ENCODE measurements at places on chromosomes 3 and 15.

- no peak for DNase-seq
Measured at GRCh38 chr15:99522288-99522687, 43.5 kb upstream of the MEF2A start.

GRCh38 chr15:62394079-62394478, 229.0 kb upstream of the C2CD4B start:
- no peak for DNase-seq

GRCh38 chr3:121739902-121740301, 9.6 kb downstream of the GOLGB1 start:
- no peak for DNase-seq

DNA sequence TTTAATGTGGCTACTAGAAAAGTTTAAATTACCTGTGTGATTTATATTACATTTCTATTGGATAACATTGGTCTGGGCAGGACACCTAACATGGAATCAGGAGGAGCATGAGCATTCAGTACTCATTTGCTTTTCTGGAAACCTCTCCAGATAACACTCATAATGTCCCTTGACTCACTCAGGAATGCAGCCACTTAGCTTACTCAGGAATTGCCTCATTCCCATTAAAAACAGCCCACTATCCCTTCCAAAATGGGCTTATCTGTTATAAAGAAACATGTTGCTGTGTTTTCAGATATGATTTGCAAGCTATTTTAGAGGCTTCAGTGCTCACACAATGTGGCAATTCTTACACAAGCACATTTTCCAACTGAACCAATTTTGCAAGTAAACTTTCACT, 17.1 kb downstream of the GBE1 start:
- no peak for DNase-seq

DNA sequence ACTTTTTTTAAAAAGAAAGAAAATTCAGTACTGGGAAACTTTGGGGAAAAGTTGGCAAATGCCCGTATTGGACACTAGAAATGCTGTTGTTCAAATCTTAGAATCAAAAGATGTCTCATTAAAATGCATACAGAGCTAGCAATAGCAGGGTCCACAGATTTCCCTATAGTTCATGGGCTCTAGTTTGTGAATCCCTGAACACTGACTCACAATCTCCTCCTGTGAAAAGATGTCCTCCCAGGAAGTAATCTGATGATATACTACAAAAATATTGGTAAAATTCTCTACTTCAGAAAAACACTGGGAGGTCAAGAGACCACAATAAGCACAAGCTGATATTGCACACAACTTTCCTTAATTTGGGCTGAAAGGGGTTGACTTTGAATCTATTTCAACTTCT, 568.4 kb upstream of the ZNF385D start:
- no peak for DNase-seq

DNA sequence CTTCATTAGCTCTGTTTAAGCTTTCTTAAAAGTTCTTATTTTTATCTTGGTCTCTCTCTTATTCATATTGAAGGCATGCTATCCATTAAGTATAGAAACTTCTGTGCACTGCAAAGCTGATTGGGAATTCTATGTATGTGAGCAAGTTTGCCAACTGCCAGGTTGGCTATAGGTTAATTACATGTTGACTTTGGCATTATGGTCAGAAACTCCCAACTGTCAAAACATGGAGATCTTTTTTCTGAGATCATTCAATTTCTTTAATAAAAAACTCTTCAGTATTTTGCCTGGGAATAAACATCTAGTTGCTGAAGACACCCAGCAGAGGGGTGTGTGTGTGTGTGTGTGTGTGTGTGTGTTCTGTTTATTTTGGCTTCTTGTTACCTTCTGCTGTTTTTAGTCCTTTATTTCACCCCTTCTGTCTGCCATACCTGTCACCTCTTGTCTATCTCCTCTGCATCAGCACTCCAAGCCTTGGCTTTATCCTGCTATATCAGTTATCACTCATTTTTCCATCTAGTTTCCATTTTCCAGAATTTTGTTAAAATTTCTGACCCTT, 1.3 kb upstream of the ARL14 start:
- DNase-seq = no peak

GRCh38 chr3:45688882-45689786, at the start of gene SACM1L:
Gene SACM1L, plus strand, starts transcription at chr3:45689396. Its CDS starts 70 bp downstream, at chr3:45689466.
- peak; percentile 99 for DNase-seq

GRCh38 chr3:46359733-46360493, 6.0 kb downstream of the CCR2 start:
- DNase-seq = peak; percentile 78

GRCh38 chr15:58037723-58038301, 27.7 kb downstream of the ALDH1A2 start:
- no peak for DNase-seq

GRCh38 chr3:44510000-44510368, 32.5 kb upstream of the ZNF445 start:
- DNase-seq = peak; percentile 44

GRCh38 chr3:13371100-13372075, 48.7 kb downstream of the NUP210 start:
- DNase-seq = no peak

DNA sequence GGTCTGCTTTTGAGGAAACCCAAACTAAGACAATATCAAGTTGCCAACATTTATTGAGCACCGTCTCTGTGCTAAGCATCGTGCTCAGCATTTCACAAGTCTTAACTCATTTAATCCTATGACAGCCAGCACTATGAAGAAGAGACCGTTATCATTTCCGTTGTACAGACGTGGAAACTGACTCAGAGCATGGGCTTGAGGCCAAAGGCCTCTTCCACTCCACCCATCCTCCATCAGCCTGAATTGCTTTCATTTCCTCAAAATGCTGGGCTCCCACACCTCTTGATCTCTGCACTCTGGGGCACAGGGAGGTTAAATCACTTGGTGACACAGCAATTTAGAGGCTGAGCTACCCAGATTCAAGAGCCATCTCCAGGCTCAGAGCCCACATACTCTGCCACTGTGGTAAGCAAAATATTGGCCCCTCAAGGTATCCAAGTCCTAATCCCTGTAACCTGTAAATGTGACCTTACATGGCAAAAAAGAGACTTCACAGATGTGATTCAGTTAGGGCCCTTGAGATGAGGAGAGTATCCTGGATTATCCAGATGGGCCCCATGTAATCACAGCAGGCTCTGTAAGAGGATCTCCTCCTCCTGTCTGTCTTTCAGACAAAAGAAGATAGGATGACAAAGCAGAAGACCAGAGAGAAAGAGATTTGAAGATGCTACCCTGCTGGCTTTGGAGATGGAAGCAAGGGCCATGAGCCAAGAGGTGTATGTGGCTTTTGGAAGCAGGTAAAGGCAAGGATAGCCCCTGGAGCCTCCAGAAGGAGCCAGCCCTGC, 24.3 kb upstream of the FLNB start:
- no peak for DNase-seq

DNA sequence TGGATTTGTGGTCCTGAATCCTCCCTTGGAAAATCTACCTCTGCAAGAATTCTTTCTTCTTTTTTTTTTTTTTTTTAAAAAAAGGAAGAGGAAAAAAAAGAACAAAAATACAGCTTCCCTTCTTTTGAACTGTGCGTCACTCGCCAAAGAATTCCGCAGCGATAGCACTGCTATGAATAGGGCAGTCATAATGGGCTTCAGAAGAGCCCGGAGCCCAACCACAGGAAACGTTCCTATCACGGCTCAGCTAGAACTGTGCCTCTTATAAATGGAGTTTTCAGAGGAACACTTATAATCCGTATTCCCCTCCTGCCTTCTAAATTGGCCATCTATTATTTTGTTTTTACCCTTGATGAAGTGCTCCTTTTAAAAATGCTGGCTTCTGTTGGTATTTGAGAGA, 227.7 kb downstream of the ADAMTS17 start:
- DNase-seq = peak; percentile 35

DNA sequence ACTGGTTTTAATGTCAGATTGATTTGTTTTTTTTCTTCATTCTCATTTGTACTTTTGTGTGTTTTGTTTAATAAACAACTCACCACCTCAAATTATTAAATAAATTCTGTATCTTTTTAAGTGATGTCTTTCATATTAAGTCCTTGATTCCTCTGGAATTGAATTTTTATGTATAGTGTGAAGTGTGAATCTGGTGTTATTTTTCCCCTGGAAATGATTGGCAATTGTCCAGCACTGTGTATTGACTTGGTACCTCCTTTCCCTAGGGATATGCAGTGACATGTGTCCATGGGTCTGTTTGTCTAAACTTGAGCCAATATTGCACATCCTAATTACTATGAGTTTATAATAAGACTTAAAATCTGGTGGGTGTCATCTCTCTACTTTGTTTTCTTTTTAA, 2.1 kb downstream of the RNU5B-1 start:
- no peak for DNase-seq

GRCh38 chr15:82058026-82058425, 12.2 kb upstream of the MEX3B start:
- DNase-seq = peak; percentile 33

GRCh38 chr15:25464784-25465183, 26.0 kb upstream of the UBE3A start:
- DNase-seq = no peak

- DNase-seq = no peak
Measured at GRCh38 chr3:16520970-16521881, 7.7 kb upstream of the RFTN1 start.

DNA sequence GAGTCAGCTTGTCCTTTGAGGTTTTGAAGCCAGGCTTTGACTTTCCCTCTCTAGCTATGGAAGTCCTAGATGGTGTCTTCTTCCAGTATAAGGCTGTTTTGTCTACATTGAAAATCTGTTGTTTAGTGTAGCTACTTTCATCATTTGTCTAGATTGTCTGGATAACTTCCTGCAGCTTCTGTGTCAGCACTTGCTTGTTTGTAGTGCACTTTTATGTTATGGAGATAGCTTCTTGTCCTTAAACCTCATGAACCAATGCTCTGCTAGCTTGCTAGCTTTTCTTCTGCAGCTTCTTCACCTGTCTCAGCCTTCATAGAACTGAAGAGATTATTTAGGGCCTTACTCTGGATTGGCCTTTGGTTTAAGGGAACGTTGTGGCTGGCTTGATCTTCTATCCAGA, 43.8 kb downstream of the AKAP13 start:
- DNase-seq = no peak

GRCh38 chr3:179772297-179772696, 119.5 kb downstream of the USP13 start:
- DNase-seq = no peak

DNA sequence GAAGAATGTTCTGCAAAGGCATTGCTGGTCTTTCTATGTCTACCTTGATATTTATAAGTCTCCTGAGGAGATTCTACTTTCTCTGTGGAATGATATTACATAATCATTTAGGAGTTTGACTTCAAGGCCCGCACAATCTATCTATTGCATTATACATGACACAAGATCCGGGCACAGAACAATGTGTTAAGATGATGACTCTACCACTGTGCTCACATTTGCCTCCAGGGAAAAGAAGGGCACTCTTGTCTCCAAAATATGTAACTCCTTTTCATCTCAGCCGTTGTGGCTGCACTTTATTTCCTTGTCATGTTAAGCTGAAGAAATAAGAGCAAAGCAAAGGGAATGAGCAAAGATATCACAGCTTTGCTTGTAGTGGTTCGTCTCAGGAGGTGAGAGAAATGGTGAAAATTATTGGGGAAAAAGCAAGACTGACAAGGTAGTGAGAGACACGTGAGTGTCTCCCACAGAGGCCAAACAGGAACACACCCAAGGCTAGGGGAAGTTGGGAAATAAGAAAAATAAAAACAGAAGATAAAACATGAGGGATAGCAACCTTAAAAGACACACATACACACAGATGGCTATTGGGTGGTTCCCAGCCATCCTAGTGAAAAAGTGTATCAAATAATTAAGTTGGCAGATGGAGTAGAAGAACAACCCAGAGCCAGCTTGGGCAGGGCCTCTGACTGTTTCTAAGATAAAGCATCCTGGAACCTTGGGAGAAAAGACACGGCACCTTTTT, 184.3 kb downstream of the P3H2 start:
- no peak for DNase-seq

GRCh38 chr3:161197855-161198850, 23.0 kb upstream of the NMD3 start:
- no peak for DNase-seq

DNA sequence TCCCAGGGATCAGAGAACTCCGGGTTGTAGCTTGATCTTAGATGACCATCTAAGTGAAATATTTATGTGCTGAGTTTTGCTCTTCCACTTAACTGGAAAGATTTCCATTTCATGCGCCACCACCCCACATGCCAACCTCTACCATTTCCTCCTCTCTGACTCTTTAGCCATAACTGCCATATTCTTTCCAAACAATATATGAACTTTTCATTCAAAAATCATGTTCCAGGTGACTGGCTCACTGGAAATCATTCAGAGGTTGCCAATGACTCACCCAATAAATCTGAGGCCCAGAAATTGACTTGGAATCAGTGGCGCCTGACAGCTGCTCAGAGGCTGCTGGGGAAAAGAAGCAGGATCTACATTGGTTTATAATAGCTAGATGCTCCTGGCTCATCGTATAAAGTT, 31.6 kb upstream of the FAM174B start:
- DNase-seq = no peak

DNA sequence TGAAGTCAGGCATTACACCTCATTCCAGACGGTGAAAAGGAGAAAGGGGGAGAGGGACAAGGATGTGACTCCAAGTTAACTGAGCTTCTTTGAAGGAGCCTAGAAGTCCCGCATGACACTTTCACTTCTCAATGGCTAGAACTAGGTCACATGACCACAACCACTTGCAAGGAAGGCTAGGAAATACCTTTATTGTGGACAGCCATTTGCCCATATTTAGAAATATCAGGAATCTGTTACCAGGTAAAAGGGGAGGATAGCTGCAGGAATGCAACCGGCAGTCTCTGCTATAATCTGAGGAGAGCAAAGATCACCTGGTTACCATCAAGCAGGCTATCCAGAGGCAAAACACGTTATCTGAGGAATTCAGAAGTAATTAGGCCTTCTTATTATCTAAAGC, 28.9 kb upstream of the PXYLP1 start:
- DNase-seq = no peak

DNA sequence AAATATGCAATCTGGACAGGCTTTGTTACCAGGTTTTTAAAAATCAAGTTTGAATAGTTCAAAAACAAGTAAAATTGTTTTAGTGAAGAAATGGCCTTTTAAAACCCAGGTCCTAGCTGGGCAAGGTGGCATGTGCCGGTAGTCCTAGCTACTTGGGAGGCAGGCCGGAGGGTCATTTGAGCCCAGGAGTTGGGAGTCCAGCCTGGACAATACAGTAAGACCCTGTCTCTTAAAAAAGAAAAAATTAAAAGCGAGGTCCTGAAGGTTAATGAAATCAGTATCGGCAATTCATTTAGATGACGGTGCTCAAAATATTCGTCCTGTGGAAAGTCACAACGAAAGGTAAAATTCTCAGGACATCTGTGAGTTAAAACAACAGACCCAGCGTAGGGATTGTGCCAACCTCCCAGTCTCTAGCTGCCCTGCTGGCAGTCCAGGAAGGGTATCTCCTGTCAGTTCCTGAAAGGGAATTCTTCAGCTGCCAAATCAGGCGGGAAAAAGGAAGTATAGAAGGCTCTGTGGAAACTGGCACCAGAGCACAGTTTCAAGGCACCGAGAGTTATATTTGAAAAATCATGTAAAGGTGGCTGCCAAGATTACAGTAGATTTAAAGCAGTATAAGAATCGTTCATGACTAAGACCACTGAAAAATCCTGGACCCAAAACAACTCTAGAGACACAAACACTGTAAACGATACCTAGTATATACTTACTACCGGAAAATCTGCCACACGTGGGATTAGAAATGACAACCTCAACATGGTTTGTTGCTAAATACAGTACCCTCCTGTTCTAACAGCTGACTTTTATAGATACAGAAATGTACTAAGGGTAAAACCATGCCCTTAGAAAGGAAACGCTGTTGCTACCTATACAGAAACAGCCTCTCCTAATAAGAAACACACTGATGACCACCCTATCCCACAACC, 1.2 kb upstream of the ABHD17C start:
- DNase-seq = no peak

All from retina (tissue), 1 donor.